Esophagus squamous epithelium (tissue), 5 donors: ENCODE measurements at places on chromosomes 7 and 10.

GRCh38 chr7:78055001-78055573 lies 256.5 kb downstream of the PHTF2 start:
- H3K4me3 ChIP-seq: no peak overlapping the region
- no peaks in the 10 kb centered on the region for H3K36me3 ChIP-seq
- no peak overlapping the region for H3K27ac ChIP-seq
- H3K4me1 ChIP-seq: no peaks in the 10 kb centered on the region

GRCh38 chr7:28958235-28958979 lies at the start of gene TRIL:
TRIL (minus strand) TSS chr7:28958330; CDS start chr7:28958046, 284 bp downstream.
- no peak for DNase-seq
- H3K36me3 ChIP-seq: no peaks in the 10 kb centered on the region
- no peaks in the 10 kb centered on the region for H3K27me3 ChIP-seq

- no peaks in the 10 kb centered on the region for H3K27me3 ChIP-seq
- no peak for DNase-seq
- peaks cover 14% of the 10 kb centered on the region for H3K36me3 ChIP-seq
- H3K4me3 ChIP-seq: no peak overlapping the region
Observed at GRCh38 chr7:74115326-74115725, 31.7 kb downstream of the LIMK1 start.

- H3K4me3 ChIP-seq: no peak overlapping the region
- H3K36me3 ChIP-seq: no peaks in the 10 kb centered on the region
- H3K27me3 ChIP-seq: no peaks in the 10 kb centered on the region
- peaks cover 28% of the 10 kb centered on the region for H3K4me1 ChIP-seq
- no peak overlapping the region for H3K27ac ChIP-seq
Observed at GRCh38 chr10:13812804-13813203, 226.0 kb downstream of the PRPF18 start.

DNA sequence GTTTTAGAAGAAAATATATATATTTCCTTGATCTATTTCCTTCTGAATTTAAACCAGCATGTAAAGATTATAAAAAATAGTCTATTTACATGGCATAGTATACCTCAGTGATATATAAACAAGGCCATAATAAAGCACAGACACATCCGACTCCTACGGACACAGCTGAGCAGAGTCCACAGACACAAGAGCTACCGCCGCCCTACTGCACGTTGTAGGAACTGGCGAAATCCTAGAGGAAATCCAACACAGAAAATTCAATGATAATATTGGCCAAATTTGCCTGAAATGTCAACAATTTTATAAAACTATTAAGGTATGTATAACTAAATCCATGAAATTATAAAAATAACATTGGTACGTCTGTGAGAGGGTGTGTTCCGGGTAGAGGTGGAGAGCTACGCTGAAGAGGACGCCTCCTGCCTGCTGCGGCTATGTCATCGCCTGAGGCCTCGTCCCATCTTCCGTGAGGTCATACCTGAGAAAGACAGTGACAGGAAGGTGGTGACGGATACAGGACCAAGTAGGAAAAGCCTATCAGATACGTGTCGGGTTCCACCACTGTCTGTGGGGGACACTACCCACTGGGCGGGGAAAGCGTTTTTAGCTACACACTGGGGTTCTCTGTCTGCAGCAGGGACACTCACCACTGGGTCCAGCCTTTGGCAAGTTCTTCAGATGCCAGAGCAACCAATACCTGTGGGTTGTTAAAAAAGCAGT lies 29.3 kb upstream of the NCAPG2 start:
- H3K36me3 ChIP-seq: peaks cover 12% of the 10 kb centered on the region
- no peak overlapping the region for H3K4me3 ChIP-seq
- DNase-seq: no peak
- H3K27ac ChIP-seq: no peak overlapping the region
- no peaks in the 10 kb centered on the region for H3K27me3 ChIP-seq
- H3K4me1 ChIP-seq: peaks cover 4% of the 10 kb centered on the region

DNA sequence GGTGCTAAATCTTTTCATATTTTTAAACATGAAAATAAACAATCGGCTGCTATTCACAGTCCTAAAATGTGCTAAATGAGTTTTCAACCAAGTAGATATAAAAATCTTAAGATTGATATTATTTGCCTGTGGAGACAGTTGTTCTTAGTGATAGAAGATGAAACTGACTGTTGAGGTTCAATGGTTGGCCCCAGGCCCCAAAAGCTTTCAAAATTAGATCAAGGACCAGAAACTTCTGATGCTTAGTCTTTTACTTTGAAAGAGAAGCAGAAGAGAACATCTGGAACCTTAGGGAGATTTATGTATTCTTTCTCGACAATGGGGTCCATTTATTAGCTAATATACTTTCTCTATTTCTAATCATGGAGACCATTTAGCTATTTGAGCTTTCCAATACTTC lies 155.8 kb downstream of the REEP3 start:
- H3K36me3 ChIP-seq: no peaks in the 10 kb centered on the region
- H3K4me1 ChIP-seq: no peaks in the 10 kb centered on the region
- no peak for DNase-seq
- no peak overlapping the region for H3K27ac ChIP-seq

- DNase-seq: no peak
- H3K4me3 ChIP-seq: no peak overlapping the region
- H3K36me3 ChIP-seq: no peaks in the 10 kb centered on the region
- no peak overlapping the region for H3K27ac ChIP-seq
Observed at GRCh38 chr7:141709749-141710148, 1.6 kb downstream of the WEE2 start.

- no peak for DNase-seq
- no peaks in the 10 kb centered on the region for H3K27me3 ChIP-seq
- H3K36me3 ChIP-seq: no peaks in the 10 kb centered on the region
- H3K4me1 ChIP-seq: peaks cover 12% of the 10 kb centered on the region
- H3K4me3 ChIP-seq: no peak overlapping the region
- no peak overlapping the region for H3K27ac ChIP-seq
Observed at GRCh38 chr10:34506786-34507185, 308.3 kb downstream of the PARD3 start.

DNA sequence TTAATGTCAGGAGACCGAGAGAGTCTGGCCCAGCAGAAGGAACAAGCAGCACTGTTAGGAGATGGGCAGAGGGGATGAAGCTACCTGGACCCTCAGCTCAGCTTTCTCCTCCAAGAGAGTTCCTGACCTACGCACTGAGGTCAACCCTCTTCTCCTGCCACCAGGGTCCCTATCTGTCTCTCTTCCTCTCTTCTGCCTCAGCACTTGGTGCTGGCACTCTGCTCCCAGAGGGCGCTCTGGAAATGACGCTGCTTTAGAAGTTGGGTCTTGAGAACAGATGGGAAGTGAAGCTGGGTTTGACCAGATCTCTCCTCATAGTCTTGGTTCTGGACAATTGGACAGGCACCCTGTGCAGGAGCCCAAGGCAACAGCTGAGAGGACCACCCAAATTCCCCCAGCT lies 216.0 kb upstream of the AGK start:
- H3K27me3 ChIP-seq: no peaks in the 10 kb centered on the region
- H3K36me3 ChIP-seq: no peaks in the 10 kb centered on the region
- no peak overlapping the region for H3K27ac ChIP-seq
- no peak for DNase-seq
- H3K4me1 ChIP-seq: no peaks in the 10 kb centered on the region
- no peak overlapping the region for H3K4me3 ChIP-seq

GRCh38 chr10:105952153-105952552 lies 1212.4 kb downstream of the SORCS1 start:
- H3K27me3 ChIP-seq: no peaks in the 10 kb centered on the region
- H3K4me1 ChIP-seq: peaks cover 8% of the 10 kb centered on the region
- no peak overlapping the region for H3K27ac ChIP-seq
- no peak overlapping the region for H3K4me3 ChIP-seq
- H3K36me3 ChIP-seq: no peaks in the 10 kb centered on the region
